ENCODE measurements at places on chromosomes 5 and 9.

DNA sequence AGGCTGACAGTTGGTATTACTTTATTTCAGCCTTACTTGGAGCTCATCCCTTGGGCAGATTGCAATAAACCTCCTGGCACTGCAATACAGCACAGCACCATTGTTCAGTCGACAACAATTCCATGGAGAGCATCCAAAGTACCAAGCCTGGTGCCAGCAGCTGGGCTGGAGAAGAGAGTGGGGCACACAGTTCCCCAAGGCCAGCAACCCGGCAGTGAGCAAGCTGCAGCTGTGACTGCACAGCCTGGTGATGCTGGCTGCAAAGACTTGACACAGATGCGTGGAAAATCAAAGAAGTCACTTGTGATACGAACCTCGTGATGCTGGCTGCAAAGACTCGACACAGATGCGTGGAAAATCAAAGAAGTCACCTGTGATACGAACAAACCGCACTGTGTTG is 125.4 kb downstream of the ATPSCKMT start:
- no peak for DNase-seq

- no peak for DNase-seq
Measured at GRCh38 chr5:38446029-38446522, 110.4 kb downstream of the LIFR start.

- peak; percentile 24 for DNase-seq
Measured at GRCh38 chr9:4292781-4293180, 7.1 kb downstream of the GLIS3 start.

- no peak for DNase-seq
Measured at GRCh38 chr5:75536147-75536546, 24.5 kb downstream of the POLK start.

- no peak for DNase-seq
Measured at GRCh38 chr5:73652391-73652790, 26.4 kb downstream of the ARHGEF28 start.
